Mesenchymal stem cell (in vitro differentiated cells and primary cell): ENCODE measurements at places on chromosomes 5 and 9.

- no peak overlapping the region for H3K4me3 ChIP-seq
- H3K36me3 ChIP-seq, result no peaks in the 10 kb centered on the region
- DNase-seq, result peak; percentile 50
These were observed 30.4 kb downstream of the GNG10 start for GRCh38 chr9:111691672-111692329.

DNA sequence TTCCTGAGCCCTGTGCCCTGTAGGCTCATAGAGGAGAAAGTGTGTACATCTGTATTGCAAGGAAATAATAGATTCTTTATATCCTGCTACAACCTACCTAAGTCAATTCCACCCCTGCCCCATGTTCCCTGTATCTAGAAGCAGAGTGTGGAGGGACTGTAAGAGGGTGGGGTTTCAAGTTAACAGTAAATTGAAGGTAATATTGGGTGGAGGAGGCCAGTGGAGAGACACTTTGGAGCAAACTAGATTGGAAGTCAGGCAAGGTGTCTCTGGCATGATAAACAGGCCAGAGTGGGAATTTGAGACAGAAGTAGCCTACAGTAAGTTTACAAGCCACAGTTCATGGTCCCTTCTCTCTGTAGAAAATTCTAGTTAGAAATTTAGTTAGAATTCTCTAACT is 2.3 kb upstream of the HEMGN start:
- DNase-seq, result no peak
- H3K36me3 ChIP-seq, result no peaks in the 10 kb centered on the region
- H3K27ac ChIP-seq, result no peak overlapping the region
- peaks cover 72% of the 10 kb centered on the region for H3K27me3 ChIP-seq

- H3K27me3 ChIP-seq, result no peaks in the 10 kb centered on the region
- H3K4me1 ChIP-seq, result peaks cover 3% of the 10 kb centered on the region
- DNase-seq, result peak; percentile 77
- H3K27ac ChIP-seq, result peak overlapping the region; percentile 35
- no peaks in the 10 kb centered on the region for H3K36me3 ChIP-seq
- H3K4me3 ChIP-seq, result no peak overlapping the region
These were observed 19.5 kb upstream of the GOLPH3 start for GRCh38 chr5:32193591-32193990.

DNA sequence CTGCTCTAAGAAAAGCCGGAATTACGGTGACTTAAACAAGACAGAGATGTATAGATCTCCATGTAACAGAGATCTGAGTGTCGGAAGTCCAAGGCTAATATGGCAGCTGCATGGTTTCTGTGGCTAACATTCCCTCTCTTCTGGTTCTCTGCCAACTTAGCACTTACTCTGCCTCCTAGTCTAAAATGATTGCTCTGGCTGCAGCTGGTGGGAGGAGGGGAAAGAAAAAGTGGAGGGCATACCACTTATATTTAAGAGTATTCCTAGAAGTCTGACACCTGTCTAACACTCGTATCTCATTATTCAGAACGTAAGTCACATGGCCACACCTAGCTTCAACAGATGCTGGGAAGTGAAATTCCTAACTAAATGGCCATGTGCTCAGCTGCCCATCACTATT is 551.5 kb upstream of the TLE4 start:
- H3K27ac ChIP-seq, result no peak overlapping the region
- no peaks in the 10 kb centered on the region for H3K36me3 ChIP-seq
- no peak for DNase-seq
- no peaks in the 10 kb centered on the region for H3K4me1 ChIP-seq
- H3K4me3 ChIP-seq, result no peak overlapping the region

- no peaks in the 10 kb centered on the region for H3K4me1 ChIP-seq
- no peak overlapping the region for H3K4me3 ChIP-seq
- peaks cover 4% of the 10 kb centered on the region for H3K27me3 ChIP-seq
- DNase-seq, result no peak
These were observed 114.6 kb downstream of the MTX3 start for GRCh38 chr5:79876456-79876855.

DNA sequence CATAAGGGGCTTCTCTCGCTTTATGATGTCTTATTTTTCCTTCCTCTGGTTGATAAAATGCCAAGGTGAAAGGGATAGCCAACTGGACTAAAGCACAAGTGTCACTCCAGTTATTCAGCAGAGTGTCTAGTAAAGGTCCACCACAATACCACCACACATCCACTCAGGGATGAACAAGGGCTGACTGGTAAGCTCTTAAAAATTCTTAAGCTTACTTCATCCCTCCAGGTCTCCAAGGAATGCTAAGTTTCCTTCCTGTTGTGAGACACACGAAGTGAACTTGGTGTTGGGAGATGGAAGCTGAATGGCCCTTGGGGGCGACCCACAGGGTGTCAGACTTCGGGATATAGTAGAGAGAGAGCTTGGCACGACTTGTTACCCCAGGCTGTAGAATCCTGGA is 3.2 kb upstream of the HMGCS1 start:
- no peak overlapping the region for H3K27ac ChIP-seq
- H3K36me3 ChIP-seq, result peaks cover 5% of the 10 kb centered on the region
- H3K4me3 ChIP-seq, result no peak overlapping the region
- no peak for DNase-seq
- H3K4me1 ChIP-seq, result peaks cover 6% of the 10 kb centered on the region

DNA sequence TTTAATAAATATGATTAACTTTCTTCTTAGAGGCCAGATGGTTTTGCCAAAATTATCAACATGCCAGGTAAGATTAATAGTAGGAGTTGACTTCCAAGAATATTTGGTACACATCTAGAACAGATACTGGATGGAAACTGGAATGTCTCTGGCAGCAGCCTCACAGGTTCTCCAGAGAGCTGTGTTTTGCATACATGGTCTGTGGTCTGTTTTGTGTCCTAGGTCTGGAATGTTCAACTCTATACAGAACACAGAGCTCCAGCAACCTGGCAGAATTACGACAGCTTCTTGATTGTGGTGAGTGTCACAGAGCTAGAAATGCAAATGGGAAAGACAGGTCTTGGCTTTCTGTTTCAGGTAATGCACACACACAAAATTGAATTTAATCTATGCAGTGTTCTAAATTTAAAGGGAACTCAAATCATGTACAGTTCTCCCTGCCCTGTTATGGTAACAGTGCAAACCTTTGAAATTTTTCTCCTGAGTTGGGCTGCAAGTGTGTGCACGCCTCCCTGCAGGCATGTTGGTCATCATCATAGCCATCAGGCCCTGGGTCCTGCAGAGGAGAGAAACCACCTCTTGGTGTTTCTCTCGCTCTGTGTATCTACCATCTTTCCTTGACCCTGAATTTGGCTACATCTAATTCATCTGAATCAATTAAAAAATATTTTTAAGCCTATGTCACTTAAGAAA is 58.3 kb downstream of the PIK3R1 start:
- H3K36me3 ChIP-seq, result peaks cover 55% of the 10 kb centered on the region
- no peak for DNase-seq
- H3K4me3 ChIP-seq, result no peak overlapping the region
- peaks cover 4% of the 10 kb centered on the region for H3K4me1 ChIP-seq

DNA sequence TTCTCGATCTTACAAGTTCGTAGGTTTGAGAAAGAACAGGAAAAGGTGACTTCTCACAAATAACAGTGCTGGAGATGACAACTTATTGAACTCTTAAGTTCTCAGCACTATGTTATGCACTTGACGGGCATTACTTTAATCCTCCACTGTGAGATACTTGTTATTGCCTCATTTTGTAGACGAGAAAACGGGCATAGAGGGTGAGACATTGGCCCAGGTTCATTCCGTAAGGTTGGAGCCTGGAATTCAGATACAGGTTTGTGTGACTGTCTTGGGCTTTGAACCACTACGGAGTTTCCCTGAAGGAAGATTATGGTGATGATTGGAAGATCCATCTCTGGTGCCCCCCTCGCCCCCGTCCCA is 657 bp downstream of the MAT2B start:
- H3K36me3 ChIP-seq, result no peaks in the 10 kb centered on the region
- H3K27ac ChIP-seq, result peak overlapping the region; percentile 89
- peak overlapping the region; percentile 56 for H3K4me3 ChIP-seq
- no peak for DNase-seq
- H3K4me1 ChIP-seq, result peaks cover 1% of the 10 kb centered on the region

DNA sequence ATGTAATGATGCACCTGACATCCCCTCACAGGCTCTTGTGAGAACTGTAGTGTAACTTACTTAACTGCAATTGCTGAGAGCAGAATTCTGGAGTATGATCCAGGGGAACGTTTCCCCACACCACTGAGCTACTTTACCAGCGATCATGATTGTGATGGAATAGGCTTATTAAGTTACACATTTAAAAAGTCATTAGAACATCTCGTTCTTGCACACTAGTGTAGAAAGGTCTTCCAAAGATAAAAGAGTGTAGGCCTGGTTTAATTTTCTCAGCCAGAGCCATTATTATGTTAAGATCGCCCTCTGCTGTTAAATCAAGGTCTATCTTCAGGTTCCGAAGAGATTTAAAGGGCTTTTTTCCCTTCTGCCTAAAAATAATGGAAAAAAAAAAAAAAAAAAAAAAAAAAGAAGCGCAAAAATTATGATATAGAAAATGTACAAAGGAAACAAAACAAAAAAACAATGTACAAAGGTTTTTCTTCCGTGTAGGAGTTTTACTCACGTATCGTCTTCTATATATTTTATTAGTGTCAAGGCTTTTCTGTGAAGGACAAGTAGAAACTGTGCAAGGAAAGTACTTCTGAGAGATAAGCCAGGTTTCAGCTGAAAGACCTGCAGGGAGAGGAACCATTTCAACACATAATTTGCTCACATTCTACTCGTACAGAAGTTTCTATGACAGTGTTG is 18.6 kb upstream of the MOB3B start:
- no peaks in the 10 kb centered on the region for H3K4me1 ChIP-seq
- peak; percentile 57 for DNase-seq

DNA sequence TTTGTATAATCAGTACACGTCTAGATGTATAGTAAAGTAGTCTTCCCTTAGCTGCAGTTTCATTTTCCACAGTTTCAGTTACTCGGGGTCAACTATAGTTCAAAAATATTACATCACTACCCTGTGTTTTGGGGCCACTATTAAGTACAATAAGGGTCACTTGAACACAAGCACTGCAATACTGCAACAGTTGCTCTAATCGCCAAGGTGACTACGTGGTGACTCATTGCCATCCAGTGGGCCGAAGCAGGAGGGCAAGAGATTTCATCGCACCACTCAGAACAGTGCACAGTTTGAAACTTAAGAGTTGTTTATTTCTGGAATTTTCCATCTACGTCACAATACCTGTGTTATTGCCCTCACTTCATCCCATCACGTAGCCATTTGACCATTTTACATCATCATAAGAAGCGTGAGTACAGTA is at the start of gene ARL14EPL:
Gene ARL14EPL, plus strand, starts transcription at position 379 of the 424 bp plus-strand sequence. CDS start 18,994 bp downstream, outside the sequence.
- no peaks in the 10 kb centered on the region for H3K4me1 ChIP-seq
- H3K27ac ChIP-seq, result no peak within 1 kb of the TSS
- H3K4me3 ChIP-seq, result peak within 1 kb of the TSS; percentile 16
- H3K27me3 ChIP-seq, result no peaks in the 10 kb centered on the region
- peak; percentile 79 for DNase-seq

DNA sequence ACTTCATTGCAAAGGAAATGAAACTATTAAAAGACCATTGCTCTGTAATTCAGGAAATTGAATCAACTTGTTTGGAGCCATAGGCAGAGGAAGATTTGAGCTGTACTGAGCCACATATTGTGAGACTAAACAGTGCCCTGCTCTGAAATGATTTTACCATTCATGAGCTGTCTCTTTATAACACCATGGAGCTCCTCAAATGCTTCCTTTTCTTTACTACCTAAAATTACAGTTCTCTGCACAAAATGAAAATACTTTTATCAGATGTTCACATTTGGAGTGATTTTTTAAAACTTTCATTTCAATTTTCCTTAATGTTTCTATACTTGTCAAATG is 97.9 kb downstream of the NLN start:
- H3K4me3 ChIP-seq, result no peak overlapping the region
- no peak overlapping the region for H3K27ac ChIP-seq
- DNase-seq, result no peak

DNA sequence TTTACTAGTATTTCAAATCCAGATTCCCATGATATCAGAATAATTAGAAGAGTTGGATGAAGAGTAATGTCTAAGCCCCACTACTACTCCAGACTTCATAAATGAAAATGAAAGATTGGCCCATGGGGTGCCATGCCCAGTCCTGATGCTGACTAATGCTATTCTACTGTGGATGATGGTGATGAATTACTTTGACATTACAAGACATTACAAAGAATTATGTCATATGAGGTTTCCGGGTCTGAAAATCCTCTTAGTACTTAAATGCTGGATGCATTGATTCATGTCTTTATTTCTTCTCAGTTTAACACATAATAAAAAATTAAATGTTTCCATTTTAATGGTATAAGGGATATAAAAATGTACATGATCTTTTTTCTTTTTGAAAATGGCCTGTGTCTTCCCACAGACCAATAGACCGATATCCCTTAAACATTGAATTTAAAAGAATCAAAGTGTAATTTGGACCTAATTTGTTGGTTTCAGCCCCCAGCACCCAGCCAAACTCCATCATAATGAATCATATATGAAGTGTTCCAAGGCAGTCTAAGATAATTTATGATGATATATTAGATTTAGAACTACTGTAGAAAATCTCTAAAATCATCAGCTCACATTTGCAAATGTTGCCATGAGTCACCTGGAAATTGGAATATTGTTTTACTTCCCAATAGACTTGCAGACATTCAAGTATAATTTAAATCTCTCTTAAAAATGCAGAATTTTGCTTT is 223.6 kb upstream of the SGCD start:
- H3K36me3 ChIP-seq, result no peaks in the 10 kb centered on the region
- no peaks in the 10 kb centered on the region for H3K27me3 ChIP-seq
- no peaks in the 10 kb centered on the region for H3K4me1 ChIP-seq
- no peak overlapping the region for H3K4me3 ChIP-seq

DNA sequence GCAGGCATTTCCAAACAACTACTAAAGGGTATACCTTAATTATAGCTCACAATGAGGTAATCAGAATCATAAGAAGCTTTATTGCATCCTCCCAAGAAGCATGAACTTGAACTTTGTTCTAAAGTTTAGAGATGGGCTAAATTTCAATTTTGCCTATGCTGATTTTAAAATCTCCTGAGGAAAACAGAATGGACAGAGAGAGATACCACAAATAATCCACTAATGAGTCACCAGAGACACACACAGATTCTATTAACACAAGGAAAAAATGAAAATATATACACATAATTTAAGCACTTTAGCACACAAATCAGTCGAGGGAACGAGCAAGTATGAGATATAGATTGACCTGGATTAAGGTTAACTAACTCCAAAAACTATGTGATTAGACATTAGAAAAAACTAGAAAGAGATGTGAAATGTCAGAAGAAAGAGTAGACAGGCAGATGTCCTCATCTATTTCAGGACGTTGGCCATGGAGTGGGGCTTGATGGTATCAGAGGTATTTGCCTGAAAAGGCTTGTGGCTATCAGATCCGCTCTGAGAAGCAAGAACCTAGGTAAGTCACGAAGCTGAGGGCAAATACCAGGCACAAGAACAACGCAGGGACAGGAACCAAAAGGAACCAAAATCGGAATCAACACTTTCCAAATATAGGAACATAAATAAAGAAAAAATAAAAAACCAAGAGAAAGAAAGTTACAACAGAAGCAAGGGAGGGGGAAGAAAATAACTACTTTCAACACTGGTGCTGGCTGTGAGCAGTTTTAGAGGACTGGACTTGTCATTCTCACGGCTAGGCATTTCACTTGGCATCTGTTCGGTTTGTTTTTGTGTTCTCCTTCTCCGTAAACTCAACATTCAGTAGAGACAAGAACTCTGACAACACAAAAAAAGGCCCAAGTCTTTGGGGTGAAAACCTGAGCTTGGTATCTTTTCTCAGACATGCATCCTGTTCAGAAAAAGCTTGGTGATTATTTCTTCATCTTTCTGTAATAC is 294.6 kb upstream of the PUM3 start:
- no peaks in the 10 kb centered on the region for H3K27me3 ChIP-seq
- H3K36me3 ChIP-seq, result no peaks in the 10 kb centered on the region
- H3K4me3 ChIP-seq, result no peak overlapping the region
